ENCODE measurements at places on chromosomes 6 and 20. TPM values are rescaled to one million over a fixed set of nuclear protein-coding genes. Genes with fewer than 3 reads are reported as not detected.

Gene CALHM6
- 5.5 TPM for total RNA-seq

Gene SPAG4
- total RNA-seq, result 4.5 TPM

Gene MEI4
- total RNA-seq, result 0.13 TPM

Gene KCNK16
- not detected for total RNA-seq

Gene TUBB1
- 1.0 TPM for total RNA-seq

Gene RBL1
- total RNA-seq, result 13.1 TPM

Gene SLC44A4
- total RNA-seq, result 2.1 TPM

Gene TTLL9
- 7.1 TPM for total RNA-seq

Gene CRIP3
- 3.8 TPM for total RNA-seq

DNA sequence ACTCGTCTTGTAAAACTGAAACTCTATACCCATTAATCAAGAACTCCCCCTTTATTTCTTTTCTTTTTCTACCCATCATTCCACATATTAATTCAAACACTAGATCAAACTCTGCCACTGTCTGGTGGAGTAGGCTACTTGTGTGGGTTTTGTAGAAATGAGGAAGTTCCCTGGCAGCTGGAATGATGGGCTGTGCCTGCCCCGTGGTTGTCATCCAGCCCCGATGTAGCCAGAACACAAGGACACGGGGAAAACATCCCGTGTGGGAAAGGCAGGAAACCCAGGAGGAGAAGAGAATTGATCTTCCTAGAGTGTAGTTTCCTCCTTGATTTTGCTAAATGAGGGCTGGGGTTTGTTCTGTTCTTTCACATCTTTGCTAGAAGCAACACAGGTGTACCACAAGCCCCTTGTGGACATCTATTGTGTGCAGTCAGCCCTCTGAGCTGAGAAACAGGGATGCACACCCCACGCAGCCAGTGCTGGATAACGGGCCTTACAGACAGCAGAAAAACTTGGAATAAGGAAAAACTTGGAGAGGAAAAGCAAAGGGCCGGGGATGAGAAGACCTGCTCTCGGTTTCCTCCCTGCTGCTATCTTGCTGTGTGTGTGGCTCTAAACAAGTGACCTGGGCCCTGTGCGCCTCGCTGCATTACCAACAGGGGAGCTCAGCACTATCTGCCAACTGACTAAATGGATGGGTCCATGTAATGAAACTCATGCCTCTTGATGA, 88.0 kb downstream of the SCML4 start:
- no peak for DNase-seq

- DNase-seq, result peak; percentile 47
Observed at GRCh38 chr20:34571753-34572152, 13.2 kb downstream of the MAP1LC3A start.

DNA sequence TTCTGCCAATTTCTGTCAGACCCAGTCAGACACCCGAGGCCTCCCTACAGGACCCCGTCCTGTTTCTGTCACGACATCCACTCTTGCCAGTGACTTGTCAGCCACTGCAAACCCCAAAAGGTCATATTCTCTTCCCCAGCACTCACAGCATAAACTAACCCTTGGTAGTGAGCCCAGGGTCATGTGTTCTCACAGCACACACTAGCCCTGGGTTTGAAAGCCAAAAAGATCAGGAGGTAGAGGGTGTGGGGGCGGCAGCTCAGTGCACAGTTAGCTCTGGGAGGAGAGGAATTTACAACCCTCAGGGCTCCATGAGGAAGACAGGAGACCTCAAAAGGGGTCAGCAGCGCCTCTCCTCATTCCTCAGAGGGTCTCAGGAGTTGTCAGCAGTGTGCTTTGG, 9.9 kb upstream of the SNX9 start:
- peak; percentile 66 for DNase-seq

DNA sequence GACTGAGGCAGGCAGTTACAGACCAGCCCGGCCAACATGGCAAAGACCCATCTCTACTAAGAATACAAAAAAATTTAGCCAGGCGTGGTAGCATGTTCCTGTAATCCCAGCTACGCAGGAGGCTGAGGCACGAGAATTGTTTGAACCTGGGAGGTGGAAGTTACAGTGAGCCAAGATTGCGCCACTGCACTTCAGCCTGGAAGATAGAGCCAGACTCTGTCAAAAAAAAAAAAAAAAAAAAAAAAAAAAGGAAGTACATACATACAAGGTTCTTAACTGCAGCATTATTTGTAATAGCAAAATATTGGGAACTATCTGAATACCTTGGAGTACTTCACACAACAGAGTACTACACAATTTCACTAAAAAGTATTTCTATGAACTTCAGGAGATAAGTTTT, 183.5 kb upstream of the OLIG3 start:
- DNase-seq, result no peak

DNA sequence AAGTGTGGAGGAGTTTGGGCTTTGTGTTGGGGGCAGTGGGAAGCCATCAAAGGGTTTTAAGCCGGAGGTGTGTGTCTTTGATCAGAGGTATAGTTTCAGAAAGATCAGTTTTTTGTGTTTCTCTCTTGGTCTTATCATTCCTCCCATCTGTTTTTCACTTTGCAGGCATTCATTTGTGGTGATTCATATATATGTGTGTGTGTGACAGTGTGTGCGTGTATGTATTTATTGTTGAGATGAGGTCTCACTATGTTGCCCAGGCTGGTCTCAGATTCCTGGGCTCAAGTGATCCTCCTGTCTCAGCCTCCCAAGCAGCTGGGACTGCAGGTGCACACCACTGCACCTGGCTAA, 11.1 kb upstream of the SERINC3 start:
- DNase-seq, result no peak

DNA sequence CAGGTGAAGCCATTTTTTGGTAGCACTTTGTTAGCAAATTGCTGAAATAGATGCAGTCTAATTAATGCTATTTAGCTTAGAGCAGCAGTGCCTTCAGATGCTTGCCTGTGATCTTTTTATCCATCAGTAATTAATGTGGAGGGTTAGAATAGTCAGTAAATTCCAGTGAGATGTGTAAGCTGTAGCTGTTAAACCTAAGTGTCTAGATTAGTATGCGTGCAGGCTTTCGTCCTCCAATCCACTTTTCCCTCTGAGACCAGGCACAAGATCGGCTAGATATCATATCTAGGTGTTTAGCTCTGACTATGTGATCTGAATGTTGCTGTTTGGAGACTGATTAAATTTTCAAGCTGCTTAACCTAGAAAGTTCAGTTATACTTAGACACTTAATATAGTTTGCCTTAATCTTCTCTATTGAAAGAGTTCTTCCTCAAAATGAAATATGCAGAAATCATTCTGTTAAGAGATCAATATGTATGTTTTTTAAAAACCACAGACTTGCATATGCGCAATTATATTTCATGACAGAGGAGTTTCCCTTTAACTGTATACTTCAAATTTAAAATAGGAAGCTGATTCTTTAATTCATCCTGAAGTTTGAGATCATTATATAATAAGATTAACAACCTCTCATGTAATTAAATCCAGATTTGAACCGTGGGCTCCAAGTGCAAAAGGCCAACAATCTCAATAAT, 41.2 kb downstream of the XRN2 start:
- DNase-seq, result no peak

DNA sequence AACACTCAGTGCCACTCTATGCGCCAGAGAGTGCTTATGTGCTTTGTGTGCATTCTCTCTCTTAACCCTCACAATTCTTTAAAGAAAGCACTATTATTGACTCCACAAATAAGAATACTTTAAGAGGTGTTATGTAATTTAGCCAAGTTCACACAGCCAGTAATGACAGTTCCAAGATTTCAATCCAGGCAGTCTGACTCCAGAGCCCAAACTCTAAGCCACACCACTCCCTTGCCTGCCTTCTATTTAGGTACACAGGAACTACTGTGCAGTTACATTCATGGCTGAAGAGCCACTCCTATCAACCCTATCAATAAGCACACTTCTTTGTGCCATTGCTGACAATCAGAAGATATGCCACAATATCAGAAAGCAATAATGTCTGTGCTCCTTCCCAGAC, 93.3 kb downstream of the PTPRK start:
- DNase-seq, result no peak

DNA sequence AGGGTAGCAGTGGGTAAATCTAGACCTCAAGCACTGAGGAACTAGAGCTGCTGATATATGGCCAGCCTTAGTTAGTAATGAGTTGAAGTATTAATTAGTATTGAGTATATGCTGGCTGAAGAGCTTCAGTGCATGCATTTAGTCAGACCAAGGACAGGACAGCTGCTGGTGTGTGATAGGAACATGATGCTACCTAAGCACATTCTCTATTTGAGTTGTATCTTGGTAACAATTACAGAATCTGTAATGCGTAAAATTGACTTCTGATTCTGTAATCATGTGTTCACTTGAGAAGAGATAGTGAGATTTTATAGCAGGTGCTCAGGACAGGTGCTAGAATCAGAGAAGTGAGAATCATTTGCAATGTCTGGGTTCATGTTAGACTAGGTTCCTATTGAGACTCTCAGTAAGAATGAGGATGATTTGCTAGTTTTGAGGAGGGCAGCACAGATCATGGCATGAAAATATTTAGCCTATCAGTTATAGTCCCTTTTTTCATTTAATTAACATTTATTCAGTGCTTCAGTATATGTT, 369.4 kb upstream of the HS3ST5 start:
- no peak for DNase-seq

DNA sequence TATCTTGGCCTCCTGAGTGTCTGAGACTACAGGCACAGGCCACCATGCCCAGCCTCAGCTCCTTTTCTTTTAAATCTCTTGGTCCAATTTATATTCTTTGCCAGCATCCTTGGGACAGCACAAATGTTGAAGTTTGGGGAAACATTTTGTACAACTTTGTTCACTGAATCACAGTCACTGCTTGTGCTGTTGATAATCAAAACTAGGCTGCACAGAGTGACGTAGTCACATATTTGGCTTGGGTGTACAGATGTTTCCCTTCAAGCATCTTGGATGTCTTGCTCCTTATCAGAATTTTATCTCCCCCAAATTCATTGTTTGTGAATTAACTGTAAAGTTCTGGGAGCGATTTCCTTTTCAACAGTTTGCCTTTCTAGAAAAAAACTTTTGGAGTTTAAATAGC, 17.9 kb downstream of the CARMIL1 start:
- DNase-seq, result no peak

GRCh38 chr6:151389618-151390275, 1.6 kb downstream of the ZBTB2 start:
- peak; percentile 81 for DNase-seq

GRCh38 chr20:60254901-60255411, 296.7 kb downstream of the CDH26 start:
- DNase-seq, result no peak

- no peak for DNase-seq
Observed at GRCh38 chr6:47648031-47648430, 50.3 kb upstream of the ADGRF4 start.

DNA sequence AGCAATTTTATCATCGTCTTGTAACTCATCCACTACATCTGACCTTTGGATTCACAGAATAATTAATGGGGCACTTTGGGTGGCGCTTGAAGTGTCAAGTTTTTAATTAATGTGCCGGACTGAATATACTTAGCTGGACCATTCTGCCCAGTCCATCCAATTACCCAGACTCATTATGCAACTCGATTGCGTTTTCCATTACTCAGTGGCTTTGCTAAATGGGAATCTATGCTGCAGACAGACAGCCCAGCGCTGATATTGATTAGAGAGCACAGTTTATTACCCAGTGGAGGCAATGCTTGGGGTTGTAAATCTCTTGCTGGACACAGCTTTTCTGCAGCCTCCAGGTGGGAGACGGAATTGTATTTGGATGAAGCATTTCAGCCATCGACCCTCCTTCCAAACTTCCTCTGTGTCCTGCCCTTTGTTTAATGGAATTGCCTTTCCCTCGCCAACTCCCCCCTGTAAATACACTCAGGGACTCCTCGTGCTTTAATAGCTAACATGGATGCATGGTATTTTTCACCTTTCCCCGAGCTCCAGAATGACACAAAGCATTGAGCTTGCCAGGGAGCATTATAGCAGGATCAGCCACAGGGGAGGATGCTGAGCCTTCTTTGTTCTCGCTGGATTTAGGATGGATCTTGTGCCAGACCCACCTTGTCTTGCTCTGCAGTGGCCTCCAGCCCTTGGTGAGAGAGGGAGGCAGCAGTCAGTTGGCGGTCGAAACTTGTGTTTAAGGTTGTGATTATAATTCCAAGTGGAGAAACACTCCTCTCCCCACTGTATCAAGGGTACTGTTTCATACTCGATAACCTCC, 59.7 kb downstream of the EDN3 start:
- DNase-seq, result no peak

DNA sequence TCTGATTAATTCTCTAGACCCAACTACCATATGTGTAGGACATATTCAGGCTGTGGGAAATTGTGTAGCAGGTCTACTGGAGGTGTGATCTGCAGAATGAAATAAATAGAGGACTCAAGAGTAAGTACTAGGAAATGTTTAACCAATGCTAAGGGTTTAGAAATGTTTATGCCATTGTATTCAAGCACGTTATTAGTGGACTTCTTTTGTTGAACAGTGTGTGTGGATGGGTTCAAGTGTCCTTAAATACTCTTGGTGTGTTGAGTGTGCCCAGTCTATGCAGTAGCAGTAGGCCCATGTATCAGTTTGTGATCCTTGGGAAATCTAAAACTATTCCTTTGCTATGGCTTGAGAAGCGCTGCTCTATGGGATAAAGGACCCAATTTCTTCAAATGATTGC, 112.1 kb downstream of the FARS2 start:
- no peak for DNase-seq
